ENCODE measurements at places on chromosomes 7 and 10. TPM values are rescaled to one million over a fixed set of nuclear protein-coding genes. Genes with fewer than 3 reads are reported as not detected.

Gene TAS2R5
- total RNA-seq: 0.43 TPM

Gene SUFU
- total RNA-seq: 23.3 TPM

Gene TSPAN15
- total RNA-seq: 2.1 TPM

Gene ASAH2B
- total RNA-seq: 5.3 TPM

Gene KLF14
- total RNA-seq: not detected

Gene ATP6V0E2
- total RNA-seq: 50.1 TPM

Gene KCP
- total RNA-seq: not detected

Gene WDFY4
- not detected for total RNA-seq

Gene ANXA8
- total RNA-seq: not detected

Gene STEAP4
- not detected for total RNA-seq

Gene NEUROG3
- not detected for total RNA-seq

Gene ORC5
- total RNA-seq: 36.7 TPM

Gene GDI2
- total RNA-seq: 294 TPM

Gene SORCS3
- not detected for total RNA-seq

Gene GPR15LG
- not detected for total RNA-seq

Gene NAT16
- not detected for total RNA-seq

Gene A1CF
- not detected for total RNA-seq

Gene CALCR
- total RNA-seq: not detected

Gene LRRC17
- total RNA-seq: 9.2 TPM

Gene RGR
- total RNA-seq: not detected

Gene OR2A5
- not detected for total RNA-seq

Gene MALRD1
- total RNA-seq: 1.1 TPM

Gene PLAC9
- total RNA-seq: not detected

Gene CUTC
- 19.2 TPM for total RNA-seq

Gene STK31
- total RNA-seq: 0.39 TPM

Gene PNLIPRP1
- total RNA-seq: not detected

Measured in A673 (cell line).